ENCODE measurements at places on chromosomes 5 and 9.

GRCh38 chr5:99019812-99020697 is 91.2 kb upstream of the CHD1 start:
- DNase-seq: no peak

GRCh38 chr9:91677331-91677730 is 253.7 kb upstream of the NFIL3 start:
- no peak for DNase-seq

DNA sequence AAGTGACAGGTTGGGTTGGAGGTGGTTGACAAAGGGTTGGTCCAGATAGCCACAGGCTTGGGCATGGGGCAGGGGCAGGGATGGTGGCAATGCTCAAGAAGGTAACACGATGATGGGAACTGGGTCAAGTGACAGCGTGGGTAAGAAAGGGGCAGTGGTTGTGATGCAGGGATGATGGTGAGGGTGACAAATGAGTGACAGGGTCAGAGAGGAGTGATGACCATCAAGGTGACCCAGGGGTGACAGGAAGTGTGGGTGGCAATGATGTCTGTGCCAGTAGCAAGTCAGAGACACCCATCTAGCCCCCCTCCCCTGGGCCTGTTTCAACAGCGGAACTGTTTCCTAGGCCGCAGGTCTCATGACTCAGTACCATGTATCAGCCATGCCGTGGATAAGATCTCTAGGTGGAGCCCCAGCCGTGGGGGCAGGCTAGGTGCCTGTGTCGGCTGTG is 20.5 kb downstream of the AQP3 start:
- DNase-seq: peak; percentile 31

- no peak for DNase-seq
Measured at GRCh38 chr5:163496286-163496685, 9.1 kb upstream of the MAT2B start.

DNA sequence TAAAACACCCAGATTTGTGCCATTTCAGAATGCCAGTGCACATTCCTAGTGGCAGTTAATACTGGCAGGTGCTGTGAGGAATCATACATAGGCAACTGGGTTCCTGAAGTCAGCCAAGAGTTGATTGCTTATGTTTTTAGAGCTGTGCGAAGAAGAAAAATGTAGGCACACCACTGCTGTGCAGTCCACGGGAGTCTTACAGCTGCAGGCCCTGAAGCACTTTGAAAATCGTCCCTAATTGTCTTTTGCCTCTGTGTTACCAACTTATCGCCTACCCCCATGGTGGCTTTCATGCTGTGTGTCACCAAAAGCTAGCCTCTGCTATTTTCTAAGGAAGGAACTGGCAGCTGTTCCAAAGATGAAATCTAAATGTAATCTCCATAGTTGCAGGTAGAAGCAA is 263.9 kb downstream of the ARRDC3 start:
- no peak for DNase-seq

DNA sequence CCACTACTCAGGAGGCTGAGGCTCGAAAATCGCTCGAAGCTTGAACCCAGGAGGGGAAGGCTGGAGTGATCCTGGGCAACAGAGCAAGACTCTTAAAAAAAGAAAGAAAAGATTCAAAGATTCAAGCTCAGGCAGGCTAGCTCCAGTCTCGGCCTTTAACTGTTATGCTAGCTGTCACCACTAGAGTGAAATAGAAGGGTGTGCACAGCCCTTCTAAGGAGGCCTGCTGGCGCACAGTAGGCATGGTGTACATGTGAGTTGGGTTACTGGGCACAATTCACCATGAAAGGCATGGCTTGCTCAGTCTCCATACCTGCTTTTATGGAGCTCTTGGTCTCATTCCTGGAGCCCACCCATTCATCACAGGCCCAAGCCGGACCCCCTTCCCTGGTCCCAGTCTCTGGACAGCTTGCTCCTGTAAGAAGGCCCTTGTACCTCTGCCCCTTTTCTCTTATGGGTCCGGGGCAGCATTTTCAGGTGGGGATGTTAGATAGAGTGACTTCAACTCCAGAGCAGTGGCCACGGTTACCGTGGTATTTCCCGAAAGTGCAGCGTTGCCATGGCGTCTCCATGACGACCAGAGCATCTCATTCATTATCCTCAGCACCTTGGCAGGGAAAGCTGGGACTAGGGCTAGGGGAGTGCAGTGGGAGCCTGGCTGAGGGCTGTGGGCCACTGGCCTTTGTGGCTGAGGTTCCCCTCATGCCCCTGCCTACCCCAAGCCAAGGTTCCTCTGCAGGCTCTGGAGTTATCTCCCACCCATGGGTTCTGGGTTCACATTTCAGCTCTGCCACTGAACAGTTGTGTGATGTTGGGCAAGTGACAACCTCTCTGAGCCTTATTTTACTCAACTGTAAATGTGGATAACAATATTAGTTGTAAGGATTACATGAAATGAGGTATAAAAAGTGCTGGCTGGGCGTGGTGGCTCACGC is 5.7 kb downstream of the NDST1 start:
- DNase-seq: no peak

GRCh38 chr9:7342229-7342628 is 457.3 kb downstream of the DMAC1 start:
- no peak for DNase-seq

DNA sequence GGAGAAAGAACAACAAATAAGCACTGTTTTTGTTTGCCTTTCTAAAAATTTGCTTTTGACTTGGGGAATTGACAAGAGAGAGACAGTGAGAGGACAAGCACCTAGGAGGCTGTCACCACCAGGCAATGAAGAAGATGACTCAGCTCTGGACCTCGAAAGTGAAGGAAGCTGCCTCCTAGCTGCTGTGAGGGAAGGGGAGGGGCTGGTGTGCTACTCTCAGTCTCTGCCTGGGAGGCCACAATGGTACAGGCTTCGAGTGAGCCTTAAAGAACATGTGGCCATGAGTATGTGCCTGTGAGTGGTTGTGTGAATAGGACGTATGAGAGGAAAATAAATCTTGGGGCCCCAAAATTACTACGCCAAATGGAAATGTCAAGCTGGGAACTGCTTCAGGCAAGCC is 7.1 kb upstream of the PLK2 start:
- DNase-seq: peak; percentile 10

DNA sequence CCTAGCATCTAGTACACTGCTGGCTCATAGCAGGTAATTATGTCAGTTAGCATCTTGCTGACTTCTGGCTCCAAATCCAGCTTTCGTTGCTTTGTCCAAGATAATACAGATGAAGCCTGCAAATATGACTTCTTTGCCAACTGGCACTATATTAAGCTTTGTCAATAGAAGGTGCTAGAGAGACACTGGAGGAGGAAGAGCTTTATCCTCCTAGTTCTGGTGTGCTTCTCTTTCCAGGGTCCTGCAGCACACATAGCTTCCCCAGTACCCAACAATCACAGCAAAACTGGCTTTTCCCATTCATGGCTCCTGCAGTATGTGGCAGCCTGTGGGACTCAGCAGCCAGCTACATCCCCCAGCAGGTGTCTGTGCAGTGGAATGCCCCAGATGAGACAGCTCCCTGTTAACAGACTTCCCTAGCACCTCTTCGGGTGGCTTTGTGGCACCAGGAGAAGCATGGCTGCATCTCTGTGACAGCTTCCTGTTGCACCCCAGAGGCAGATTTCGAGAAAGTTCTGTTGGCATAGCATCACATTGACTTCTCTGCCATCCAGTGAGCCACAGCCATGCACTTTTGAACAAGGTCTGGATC is 147.8 kb downstream of the OXCT1 start:
- no peak for DNase-seq

DNA sequence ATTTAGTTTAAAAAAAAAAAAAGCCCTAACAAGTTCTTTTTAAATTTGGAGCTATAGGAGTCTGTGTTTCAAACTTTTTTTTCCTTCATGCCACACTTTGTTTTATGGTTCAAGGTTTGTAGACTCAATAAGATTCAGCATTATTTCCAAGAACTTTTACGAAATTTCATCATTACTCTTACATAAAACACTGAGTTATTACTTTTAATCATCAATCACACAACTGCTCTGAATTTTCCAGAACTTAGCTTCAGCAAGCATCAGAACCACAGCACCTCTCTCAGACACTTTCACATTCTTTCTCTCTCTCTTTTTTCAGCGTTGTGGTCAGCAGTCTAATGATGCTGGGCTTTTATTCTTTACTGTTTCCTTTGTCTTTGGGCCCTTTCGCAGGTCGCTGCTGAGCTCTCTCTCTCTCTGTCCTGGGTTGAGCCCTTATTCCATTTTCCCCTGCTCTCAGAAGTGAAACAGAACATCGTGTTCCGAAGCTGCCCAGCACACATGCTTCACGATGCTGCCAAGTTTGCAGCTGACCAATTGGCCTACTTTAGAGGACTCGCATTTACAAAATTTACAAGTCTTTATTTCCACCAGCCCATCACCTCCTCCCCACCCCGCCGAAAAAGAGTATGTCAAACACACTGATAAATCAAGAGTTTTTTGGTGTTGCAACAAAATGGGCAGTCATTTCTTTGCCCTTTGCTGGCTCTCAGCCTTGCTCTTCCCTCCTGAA is 44.6 kb upstream of the PIK3R1 start:
- DNase-seq: no peak

GRCh38 chr9:109182940-109183798 is 16.1 kb upstream of the FRRS1L start:
- DNase-seq: no peak

GRCh38 chr9:72623156-72623555 is 101.7 kb downstream of the TMC1 start:
- no peak for DNase-seq

DNA sequence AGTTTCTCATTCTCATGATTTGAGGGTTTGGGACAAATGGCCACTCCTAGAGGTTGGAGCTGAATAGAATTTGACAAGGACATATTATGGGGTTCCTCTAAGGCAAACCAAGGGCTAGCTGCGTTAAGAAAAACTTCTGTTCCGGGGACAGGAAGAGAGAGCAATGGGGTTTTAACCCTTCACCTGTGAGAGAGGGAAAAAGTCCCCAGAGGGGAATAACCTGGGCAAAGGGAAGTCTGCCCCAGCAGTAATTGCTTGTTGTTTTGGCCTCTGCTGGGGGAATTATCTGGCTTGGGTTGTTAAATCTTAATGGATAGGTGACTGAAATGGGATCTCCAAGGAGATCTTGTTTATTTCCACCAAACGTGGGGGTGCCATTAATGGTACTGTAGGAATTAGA is 110.1 kb upstream of the MOCS2 start:
- no peak for DNase-seq

GRCh38 chr9:112132356-112132755 is 42.7 kb downstream of the SUSD1 start:
- DNase-seq: no peak

- DNase-seq: no peak
Measured at GRCh38 chr9:115548609-115549260, 430.8 kb upstream of the TNC start.

- no peak for DNase-seq
Measured at GRCh38 chr5:45038366-45038987, 229.7 kb downstream of the MRPS30 start.

GRCh38 chr5:126445502-126446174 is 22.4 kb downstream of the GRAMD2B start:
- no peak for DNase-seq

- no peak for DNase-seq
Measured at GRCh38 chr5:173689737-173690360, 73.4 kb upstream of the BOD1 start.

- no peak for DNase-seq
Measured at GRCh38 chr9:100474082-100474923, 1.4 kb downstream of the TMEFF1 start.

- DNase-seq: no peak
Measured at GRCh38 chr5:172499287-172499686, 45.0 kb upstream of the SH3PXD2B start.

- peak; percentile 51 for DNase-seq
Measured at GRCh38 chr9:131410044-131410491, 16.2 kb downstream of the PRRC2B start.

DNA sequence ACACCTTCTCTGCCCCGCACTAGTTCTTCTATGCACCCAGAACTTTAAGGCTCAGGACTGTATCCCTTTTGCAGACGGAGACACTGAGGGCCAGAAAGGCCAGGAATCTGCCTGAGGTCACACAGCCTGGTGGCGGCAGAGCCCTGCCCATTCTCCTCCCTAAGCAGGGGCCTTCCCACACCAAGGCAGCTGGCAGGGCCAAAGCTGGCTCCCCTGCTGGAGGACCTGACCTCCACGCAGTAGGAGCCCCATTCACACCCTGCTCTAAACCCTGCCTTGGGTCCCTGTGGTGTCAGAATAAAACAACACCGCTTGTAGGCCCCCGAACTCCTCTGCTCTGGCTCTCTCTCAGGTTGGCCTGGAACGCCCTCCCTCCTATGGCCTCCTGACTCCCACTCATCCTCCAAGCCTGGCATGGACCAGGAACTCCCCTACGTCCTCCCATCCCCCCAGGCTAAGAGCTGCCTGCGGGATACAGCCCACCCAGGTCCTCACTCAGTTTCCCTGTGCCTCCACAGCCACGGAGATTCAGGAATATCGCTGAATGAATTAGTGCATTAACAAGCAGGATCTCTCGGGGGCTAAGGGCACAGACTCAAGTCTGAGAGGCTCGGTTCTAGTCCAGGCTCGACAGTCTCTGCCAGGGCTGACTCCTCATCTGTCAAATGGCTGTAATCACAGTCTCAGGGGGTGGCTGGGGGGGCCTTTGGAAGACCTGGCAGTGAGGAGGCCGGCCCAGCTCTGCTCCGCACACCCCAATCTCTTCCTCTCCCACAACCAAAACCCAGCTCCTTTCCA is 2.8 kb downstream of the ST6GALNAC6 start:
- DNase-seq: no peak

DNA sequence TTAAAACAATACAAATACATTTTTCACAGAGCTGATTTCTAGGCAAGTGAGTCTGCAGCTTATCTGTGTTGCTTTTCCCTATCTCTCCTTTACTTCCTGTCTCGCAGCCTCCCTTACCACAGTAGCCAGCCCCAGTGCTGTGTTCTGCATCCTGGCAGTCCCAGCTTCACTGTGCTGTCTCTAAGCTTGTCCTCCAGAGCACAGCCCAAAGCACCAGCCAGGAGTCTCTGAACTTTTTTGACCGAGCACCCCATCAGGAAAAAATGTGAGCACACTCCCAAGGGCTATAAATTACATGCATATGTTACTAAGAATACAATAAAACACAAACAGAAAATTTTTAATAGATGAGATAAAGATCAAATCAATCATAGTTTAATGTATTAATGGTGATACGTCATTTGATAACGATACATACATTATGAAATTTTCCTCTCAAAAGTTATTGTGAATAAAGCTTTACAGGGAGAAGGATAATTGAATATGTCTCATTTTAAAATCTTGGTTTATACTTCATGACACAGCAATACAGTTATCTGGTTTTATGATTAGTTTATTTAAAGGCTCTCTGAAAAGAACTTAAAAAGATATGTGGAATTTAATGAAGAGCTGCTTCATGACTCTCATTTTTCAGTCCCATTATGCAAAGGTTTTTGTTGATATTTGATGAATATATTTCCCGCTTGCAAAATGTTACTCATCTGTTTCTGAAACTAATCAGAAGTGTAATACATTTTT is 7.3 kb upstream of the RHOBTB3 start:
- no peak for DNase-seq

GRCh38 chr5:179697108-179697507 is 1.7 kb upstream of the CANX start:
- no peak for DNase-seq

DNA sequence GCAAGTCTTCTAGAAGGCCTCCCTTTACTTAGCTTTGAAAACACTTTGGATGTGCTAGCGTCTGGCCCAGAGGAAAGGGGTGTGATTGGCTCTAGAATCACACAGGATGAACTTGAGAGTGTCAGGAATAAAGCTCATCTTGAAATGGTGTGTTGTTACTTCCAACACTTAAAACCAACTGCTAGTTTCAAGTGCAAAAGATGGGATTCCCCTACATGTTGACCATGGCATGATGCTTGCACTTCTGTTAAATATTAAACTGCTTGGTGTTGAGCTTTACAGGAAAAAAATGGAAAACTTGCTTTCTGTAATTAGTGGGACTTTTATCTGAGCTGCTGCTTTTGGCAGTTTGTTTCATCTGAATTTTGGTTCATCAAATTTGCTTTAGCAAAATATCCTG is 261.1 kb downstream of the MED10 start:
- DNase-seq: no peak
